ENCODE measurements at places on chromosomes 2 and 18.

DNA sequence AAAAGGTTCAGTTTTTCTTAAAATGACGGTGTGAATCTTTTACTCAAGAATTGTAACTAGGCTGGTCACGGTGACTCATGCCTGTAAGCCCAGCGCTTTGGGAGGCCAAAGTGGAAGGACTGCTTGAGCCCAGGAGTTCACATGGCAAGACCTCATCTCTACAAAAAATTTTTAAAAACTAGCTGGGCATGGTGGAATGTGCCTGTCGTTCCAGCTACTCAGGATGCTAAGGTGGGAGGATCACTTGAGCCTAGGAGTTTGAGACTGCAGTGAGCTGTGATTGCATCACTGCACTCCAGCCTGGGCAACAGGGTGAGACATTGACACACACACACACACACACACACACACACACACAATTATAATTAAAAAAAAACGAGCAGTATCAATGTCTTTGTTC lies 369.8 kb downstream of the DPP10 start:
- no peak for DNase-seq

- no peak for DNase-seq
Measured at GRCh38 chr2:83459456-83459855, 999.6 kb downstream of the SUCLG1 start.

DNA sequence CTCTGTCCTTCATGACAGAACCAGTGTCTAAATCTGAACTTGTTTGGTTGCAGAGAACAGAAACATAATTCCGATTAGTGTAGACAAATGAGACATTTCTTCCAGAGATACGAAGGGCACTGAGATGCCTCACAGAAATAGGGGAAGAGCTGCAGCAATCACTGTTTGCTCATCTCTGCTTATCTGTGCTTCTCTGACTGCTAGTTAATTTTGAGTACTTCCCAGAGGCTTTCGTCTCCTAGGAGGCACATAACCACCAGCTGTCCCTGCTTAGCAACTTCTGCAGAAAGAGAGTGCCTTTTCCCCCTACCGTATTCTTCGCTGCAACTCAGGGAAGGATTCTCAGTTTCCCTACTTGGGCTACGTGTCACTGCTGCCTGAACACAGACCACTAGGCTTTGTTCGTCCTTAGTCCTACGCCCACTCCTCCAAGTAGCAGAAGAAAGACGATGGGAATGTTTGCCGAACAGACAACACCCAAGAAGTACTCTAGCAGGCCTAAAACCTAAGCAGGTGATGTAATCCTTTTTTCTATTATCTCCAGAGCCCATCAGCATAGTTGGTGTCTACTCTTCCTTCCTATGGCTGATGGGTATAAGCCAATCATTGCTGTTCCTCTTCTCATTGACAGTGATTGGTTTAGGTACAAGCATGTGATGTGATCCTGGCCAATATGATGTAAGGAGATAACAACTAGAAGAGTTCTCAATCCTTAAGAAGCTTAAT lies 63.6 kb downstream of the TNP1 start:
- no peak for DNase-seq

DNA sequence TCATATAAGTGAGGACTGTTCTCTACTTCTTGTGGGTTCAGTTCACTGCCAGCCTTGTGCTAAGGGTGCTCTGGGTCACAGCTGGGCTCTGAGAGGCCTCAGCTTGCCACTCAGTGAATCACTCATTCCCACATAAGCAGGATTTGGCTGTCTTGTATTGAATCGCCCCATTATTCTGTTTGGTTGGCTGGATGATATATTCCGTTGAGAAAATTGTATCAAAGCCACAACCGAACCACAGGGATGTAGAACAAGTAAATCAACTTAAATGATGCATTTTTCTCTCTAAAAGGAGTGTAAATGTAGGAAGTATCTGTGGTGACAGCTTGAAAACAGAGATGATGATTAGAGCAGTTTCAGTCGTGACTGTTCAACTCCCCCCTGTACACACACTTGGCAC lies 39.6 kb downstream of the TTC39C start:
- DNase-seq: no peak

Data from lung (tissue), 17 donors.